ENCODE measurements at places on chromosomes 16 and 17.

DNA sequence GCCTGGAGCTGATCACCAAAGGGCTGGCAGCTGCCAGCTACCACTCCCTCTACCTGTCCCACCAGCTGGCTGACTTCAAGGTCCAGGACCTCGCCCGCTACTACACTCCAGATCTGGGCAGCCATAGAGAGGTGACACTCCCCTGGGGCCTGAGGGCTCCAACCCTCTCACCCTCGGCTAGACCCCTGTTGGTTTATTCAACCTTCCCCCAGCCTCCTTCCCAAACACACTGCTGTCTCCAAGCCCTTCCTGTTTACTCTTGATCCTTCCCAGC, 18.0 kb downstream of the ALOX12B start:
- DNase-seq: no peak

- DNase-seq: no peak
Measured at GRCh38 chr16:23306199-23307100, 4.3 kb downstream of the SCNN1B start.

GRCh38 chr17:6651919-6652452, 424 bp downstream of the C17orf100 start:
- no peak for DNase-seq

- DNase-seq: no peak
Measured at GRCh38 chr17:17691468-17692263, 10.4 kb downstream of the RAI1 start.

GRCh38 chr17:69802045-69802740, 272.8 kb upstream of the KCNJ16 start:
- DNase-seq: peak; percentile 17

- DNase-seq: no peak
Measured at GRCh38 chr16:8372141-8372540, 218.2 kb downstream of the TMEM114 start.

- peak; percentile 42 for DNase-seq
Measured at GRCh38 chr16:23557779-23558702, 514 bp downstream of the UBFD1 start.

DNA sequence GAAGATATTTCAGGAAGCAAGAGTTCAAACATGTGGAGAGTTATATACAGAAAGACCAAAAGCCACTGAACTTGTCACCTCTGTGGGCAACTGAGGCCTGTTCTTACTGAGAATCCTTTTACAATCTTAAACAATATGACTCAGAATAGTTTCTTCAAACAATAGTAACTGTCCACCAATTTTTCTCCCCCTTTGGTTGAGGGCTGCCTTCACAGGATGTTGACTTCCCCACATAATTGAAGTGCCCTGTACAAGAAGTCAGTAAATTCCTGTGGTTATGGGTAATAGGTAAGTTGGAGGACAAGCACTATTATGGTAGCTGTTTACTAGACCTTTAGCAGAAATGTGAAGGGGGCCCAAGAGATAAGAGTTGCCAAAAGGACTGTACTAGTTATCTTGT, 215.8 kb downstream of the CDH8 start:
- DNase-seq: peak; percentile 5

DNA sequence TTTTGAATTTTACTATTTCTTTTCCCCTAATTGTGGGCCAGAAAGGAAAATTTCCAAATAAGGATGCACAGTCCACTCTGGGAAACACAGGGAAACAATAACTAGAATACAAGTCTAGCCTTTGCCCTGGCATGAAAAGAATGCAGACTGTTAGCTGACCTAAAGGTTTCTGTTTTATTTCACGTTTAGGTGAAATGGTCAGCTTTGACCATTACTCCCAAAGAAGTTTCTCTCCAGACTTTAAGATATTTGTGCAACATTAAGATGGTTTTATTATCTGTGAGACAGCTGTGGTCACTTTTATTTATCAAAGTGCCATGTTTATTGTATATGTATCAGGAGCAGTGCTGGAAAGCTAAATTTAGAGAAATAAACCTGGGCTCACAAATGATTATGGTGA, 163.9 kb downstream of the SPECC1 start:
- peak; percentile 59 for DNase-seq

DNA sequence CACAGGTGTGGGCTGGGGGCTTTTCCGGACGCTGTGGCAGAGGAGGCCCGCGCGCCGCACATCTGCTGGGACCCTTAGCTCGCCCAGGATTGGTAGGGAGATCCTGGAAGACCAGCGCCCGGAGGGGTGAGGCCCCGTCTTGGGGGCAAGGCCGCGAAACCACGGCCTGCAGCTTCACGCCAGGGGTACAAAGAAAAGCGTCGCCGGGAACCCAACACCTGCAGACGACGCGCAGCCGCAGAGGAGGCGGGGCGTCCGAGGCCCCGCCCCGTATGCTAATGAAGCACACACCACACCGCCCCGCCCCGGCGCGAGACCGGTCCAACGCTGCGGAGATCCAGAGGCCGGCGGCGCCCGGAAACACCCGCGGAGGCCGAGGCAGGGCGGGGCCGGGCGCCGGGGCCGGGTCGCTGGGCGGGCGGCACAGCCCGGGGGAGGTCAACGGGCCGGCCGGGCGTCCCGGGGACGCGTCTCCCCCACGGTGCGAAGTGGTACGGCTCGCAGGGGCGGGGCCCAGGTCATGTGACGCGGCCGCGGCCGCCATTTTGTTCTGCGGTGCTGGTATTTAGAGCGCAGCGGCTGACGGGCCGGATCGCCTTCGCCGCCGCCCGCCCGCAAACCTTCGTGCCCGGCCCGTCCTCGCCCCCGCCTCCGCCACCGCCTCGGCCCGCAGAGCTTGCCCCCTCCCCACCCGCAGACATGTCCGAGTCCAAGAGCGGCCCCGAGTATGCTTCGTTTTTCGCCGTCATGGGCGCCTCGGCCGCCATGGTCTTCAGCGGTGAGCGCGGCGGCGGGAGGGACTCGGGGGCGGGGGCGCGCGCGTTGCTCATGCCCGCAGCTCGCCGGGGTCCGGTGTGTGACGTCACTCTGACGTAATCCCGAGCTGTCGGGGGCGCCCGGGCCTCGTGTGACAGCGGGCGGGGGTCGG, at the start of gene ATP6V0C:
Gene ATP6V0C, plus strand, starts transcription at position 548 of the 928 bp plus-strand sequence. Its CDS starts 152 bp downstream, at position 700.
- DNase-seq: peak; percentile 83

DNA sequence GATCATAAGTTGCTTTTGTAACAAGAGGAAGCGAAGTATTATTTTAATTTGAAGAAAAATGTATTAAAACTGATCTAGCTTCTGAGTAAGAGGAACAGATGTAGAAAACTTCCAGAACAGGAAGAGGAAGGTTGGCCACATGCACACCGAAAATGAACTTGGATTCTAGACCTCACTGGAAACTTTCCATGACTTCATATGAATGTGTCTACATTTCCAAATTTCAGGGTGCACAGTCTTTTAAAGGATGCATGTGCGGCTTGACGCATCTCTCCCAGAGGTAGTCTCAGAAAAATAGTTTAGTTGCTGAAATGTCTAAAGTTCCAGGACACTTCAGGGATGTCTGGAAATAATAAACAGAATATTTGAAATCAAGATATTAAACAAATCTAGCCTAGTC, 275.1 kb upstream of the MYOCD start:
- DNase-seq: no peak

DNA sequence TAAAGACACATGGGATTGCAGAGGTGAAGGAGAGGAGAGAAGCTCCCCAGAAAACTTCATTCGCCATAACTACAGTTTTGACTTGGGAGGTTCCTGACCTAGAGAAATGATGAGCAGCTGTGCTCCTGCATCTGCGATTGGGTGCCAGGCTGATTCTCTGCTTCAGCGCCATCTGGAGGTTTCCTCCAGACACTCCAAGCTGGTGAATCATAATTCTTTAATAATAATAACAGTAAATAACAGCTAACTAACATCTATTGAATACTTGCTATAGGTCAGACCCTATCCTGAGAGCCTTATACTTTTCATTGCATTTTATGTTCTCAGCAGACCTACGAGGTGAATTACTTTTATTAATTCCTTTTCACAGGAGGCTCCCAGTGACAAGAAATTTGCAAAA, 575.8 kb downstream of the TOX3 start:
- DNase-seq: peak; percentile 5

DNA sequence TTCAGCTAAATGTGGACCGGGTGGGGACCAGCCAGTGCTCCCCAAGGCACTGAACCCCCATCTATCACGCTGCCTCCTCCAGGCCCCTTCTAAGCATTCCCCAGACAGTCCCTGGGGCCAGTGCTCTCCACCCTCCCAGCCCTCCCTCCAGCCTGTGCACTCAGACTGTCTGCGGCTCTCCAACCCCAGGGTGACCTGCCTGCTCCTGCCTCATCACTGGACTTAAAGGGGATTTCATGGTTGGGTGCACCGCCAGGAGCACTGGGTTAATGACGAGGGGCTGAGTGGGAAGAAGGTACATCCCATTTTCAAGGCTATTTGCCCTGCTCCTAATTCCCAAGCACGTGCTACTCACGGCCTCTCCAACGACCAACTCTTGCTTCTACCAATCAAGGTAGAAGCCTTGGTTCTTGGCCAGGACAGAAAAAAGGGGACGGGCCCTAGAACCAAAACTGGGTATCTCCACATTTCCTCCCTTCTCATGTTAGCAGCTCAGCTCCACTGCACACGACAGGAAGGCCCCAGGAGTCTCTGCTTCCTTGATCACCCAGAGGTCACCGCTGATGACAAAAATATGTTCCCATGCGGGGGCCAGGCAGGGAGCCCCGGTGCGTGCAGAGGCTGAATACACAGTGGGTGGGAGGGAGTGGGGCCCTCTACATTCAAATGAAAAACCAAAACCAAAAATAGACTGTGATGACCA, 3.5 kb upstream of the ABR start:
- no peak for DNase-seq

GRCh38 chr16:78591682-78592103, 492.2 kb downstream of the WWOX start:
- no peak for DNase-seq

- DNase-seq: no peak
Measured at GRCh38 chr17:33667052-33667509, 374.0 kb upstream of the ASIC2 start.

GRCh38 chr17:20999841-21000532, 42.8 kb downstream of the USP22 start:
- no peak for DNase-seq

DNA sequence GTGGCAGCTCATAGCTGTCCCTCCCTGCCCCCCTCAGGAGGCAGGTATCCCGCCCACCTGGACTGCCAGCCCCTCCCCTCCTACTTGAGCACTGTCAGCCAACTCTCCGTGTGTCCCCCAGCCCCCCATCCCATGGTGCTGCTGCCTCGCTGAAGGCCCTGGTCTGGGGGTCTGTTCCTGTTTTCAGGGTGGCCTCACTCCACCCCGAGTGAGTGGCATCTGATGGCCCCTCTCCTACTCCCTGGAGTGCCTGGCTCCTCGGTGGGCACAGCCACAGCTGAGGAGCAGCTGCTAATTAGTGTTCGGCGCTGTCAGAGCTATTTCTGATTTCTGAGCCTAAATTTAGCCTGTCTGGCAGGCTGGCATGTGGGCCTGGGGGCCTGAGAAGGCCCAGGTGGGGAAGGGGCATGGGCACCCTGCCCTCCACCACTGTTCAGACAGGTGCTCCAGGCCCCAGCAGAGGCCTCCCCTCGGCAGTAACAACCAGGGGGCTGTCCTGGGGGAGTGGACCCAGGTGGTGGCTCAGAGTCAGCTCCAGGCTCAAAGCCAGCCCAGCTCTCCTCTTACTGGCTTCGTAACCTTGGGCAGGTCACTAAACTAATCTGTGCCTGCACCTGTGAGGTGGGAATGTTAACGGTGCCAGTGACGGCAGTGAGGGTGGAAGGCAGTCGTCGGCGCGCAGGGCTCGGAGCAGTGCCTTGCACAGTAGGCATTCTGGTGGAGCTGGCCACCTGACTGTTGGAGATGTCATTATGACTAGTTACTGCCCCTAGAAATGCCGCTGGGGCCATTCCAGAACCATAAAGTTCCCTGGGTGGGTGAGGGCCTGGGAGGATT, 6.5 kb downstream of the FMNL1 start:
- no peak for DNase-seq

- DNase-seq: peak; percentile 70
Measured at GRCh38 chr17:78359321-78359996, 418 bp downstream of the SOCS3 start.

GRCh38 chr16:1818873-1819525, 7.6 kb downstream of the HAGH start:
- no peak for DNase-seq

- DNase-seq: no peak
Measured at GRCh38 chr16:28324235-28324886, 32.0 kb downstream of the SBK1 start.

- no peak for DNase-seq
Measured at GRCh38 chr16:70157477-70158260, 15.9 kb upstream of the CLEC18C start.

DNA sequence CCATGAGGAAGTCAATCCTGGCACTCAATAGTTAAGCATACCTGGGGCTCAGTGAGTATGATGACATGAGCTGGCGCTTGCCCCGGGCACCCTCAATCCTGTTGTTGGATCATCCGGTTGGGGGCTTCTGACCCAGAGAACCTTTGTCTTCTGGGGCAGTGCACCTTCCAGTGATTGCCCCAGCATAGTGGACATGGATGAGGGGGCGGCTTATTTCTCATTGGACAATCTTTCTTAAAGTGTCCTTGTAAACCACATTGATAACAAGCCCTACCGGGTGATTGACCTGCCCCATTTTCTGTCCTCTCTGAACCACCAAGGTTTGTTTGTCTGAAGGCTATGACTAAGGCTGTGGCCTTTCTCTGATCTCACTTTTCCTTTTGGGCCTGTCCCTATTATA, 18.2 kb downstream of the IGSF6 start:
- DNase-seq: no peak

GRCh38 chr16:2529061-2529931, 1.9 kb downstream of the CEMP1 start:
- DNase-seq: no peak

DNA sequence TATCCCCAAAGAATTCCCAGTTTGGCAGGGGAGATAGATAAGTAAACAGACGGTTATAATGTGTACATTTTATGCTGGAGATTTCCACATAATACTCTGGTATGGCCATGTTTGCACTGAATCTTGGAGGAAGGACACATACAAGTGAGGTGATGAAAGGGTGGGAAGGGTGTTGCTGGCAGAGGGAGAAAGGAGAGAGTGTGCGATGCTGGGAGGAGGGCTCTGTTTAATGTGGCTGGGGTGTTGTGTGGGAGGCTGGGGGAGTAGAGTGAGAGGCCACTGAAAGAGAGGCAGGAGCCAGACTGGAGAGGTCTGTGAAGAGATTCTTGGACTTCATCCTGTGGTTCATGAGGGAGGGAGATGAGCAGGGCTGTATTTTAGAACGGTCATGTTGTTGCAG, 87.6 kb downstream of the SPACA3 start:
- no peak for DNase-seq

Data from cardiac fibroblast (primary cell).